ENCODE measurements at places on chromosomes 16 and 17.

DNA sequence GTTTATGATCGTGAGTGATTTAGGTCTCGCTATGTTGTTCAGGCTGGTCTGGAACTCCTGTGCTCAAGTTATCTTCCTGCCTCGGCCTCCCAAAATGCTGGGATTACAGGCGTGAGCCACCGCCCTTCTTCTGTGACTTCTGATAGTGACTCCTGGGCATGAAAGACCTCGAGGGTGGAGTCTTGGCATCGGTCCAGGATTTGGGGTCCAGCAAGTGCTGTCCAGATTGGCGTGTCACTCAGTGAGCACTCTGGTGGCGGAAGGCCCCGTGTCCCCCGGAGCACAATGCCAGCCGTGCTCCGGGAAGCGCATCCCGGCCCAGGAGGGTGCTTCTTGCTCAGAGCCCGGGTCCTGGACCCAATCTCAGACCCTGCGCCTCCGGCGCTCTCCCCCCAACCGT is 6.8 kb downstream of the OR1F1 start:
- no peak for DNase-seq

DNA sequence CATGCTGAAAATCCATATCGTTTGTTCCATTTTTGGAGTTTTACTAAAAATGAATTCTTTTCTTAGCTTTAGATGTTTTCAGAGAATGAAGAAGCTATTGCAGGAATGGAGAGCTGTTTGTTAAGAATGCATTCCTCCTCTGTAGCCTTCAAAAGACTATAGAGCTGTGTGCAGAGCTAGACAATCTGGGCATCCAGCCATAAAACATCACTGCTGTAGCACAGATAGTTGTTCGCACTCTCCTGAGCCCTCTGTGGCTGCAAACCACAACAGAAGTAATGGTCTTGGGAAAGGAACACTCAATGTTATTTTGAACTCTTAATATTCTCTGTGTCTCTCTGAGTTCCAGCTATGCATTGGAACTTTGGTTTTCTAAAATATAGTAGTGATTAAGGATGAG is 4.9 kb downstream of the TNRC6C start:
- peak; percentile 78 for DNase-seq

DNA sequence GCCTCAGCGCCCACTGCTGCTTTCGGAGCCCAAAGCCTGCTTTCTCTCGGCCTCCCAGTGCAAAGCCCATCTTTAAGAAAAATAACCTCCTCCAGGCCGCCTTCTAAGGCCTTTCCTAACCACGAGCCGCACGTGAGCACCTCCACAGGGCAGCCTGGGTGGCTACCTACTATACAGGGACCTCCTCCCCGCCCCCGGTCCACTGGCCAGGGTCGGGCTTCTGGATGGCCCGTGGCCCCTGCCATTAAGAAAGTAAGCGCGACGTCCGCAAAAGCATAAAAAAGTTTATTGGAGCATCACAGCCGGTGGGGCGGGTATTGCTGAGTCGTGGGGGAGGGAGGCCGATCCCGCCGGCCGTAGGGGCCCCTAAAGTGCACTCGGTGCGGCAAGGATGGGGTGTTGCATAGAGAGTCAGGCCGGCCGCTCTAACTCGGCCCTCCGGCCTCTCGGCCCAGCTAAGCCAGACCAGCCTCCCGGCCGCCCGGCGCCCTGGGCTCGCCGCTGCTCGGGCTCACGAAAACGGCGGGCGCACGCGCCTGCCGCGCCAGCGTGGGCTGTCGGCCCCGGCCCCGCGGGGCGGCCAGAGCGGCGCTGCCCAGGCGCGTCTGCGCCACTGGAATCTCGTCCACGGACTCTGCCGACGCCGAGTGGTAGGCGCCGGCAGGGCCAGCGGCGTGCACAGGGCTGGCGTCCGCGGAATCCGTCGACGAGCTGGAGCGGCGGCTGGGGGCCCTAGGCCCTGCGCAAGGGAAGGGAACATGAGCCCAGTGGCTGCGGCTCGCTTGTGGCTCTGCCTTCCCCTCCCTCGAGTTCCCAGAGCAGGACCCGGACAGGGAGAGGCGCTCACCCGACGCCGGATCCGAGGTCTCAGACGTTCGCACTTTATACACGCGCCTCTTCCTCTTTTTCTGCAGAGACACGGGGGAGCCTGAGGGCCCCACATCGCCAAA is 1.1 kb upstream of the TPPP3 start:
- peak; percentile 37 for DNase-seq

GRCh38 chr17:82849076-82849945 is 9.5 kb upstream of the ZNF750 start:
- DNase-seq = no peak

GRCh38 chr17:38322897-38323296 is 20.9 kb downstream of the GPR179 start:
- no peak for DNase-seq

DNA sequence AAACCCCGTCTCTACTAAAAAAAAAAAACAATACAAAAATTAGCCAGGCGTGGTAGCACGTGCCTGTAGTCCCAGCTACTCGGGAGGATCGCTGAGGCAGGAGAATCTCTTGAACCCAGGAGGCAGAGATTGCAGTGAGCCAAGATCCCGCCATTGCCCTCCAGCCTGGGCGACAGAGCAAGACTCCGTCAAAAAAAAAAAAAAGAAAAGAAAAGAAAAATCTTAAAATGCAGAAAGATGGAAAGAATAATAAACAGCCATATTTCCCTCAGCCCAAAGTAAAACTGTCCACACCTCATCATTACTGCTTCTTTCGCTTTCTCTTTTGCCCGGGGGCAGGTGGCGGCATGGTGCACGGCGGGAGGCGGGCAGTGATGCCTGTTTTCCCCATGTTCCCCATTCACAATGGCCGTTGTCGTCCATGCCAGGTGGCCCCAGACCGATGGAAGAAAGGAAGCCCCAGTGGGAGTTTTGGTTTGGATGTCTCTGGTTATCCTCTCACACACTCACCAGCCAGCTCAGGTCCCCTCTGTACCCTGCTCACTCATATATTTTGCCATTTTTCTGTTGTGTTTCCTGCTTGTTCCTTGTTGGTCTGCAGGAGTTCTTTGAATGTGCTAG is 37.0 kb upstream of the PEMT start:
- no peak for DNase-seq

- no peak for DNase-seq
Measured at GRCh38 chr16:25413975-25414374, 156.3 kb upstream of the ZKSCAN2 start.

DNA sequence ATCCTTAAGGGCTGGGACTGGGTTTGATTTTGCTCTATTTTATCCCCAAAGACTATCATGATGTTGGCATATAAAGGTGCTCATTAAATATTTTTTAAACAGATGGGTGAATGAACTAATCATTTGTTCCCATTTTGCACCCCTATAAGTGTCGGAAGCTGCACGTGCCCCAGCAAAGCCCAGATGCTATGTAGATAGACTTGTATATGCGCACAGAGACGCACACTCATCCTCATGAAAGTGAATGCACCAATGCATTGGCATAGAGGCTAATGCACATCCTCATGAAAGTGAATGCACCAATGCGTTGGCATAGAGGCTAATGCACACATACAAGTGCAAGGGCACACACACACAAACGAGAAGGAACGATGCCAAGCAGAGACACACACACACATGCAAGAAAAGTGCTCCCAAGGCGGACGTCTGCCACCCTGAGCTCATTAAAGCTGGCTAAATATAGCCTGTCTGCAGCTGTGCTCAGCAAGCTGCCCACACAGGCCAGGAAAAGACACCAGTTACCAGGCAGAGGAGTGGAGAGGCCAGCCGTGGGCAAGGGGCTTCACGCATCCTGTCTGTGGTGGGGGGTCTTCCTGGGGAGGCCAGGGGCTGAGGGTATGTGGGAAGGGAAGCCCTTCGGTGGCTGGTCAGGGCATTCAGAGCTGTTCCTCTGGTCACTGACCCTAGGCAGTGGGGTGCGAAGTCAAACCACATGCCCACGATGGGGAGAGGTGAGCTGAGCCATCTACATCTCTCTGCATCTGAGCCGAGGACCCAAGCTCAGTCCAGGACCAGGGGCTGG is 52.6 kb downstream of the PIMREG start:
- no peak for DNase-seq

DNA sequence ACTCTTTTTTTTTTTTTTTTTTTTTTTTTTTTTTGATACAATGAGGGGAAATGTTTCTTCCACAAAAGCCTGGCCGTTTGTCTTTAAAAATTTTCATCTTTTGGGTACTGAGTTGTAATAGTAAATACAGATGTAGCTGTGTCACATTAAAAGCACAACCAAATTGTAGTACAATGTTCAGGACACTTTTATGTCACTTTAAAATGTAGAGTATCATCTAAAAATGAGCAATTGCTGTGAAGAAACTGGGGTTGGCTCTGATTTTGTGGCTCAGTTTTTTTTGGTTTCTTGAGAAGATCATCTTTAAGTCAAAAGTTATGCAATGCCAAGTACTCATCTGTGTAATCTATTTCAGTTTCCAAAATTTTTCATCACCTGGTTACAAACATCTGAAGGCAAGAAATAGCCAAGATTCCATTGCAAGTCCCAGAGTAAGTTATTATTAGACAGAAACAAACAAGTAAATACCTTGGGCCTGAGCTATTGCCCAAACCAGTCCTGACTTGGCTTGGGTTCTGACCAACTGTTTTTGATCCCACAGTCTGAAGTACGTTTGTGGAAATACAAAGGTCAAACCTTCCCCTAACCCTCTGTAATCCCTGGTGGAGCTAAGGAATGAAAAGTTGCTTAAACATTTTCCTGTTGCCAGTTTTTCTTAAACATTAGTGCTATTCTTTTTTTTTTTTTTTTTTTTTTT is 717.2 kb downstream of the WWOX start:
- DNase-seq = no peak

GRCh38 chr17:43034894-43035293 is 9.9 kb downstream of the RND2 start:
- DNase-seq = no peak

DNA sequence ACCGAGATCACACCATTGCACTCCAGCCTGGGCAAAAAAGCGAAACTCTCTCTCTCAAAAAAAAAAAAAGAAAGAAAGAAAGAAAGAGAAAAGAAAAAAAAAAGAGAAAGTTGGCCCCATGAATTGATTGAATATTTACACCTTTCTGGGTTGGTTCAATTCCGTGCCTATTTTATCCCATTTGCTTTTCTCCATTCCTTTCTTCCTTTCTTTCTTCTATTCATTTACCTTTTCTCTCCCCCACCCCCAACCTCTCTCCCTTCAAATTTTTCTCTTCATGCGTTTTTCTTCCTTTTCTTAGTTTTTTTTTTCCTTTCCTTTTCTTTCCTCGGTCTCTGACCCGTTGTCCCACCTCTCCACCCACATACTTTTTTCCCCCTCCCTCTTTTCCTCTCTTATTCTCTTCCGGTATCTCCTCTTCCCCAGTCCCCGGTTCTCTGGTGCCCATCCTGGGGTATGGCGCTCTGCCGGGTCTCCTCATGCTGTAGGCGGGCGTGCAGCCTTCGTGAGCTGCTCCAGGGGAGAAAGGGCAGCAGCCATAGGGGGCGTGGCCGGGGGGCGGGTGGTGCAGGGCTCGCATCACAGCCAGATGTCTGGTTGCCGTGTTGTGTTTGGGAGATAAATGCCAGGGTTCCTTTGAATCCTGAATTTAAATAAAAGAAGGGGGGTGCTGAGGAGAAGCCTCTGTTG is 5.3 kb upstream of the COL1A1 start:
- peak; percentile 66 for DNase-seq

DNA sequence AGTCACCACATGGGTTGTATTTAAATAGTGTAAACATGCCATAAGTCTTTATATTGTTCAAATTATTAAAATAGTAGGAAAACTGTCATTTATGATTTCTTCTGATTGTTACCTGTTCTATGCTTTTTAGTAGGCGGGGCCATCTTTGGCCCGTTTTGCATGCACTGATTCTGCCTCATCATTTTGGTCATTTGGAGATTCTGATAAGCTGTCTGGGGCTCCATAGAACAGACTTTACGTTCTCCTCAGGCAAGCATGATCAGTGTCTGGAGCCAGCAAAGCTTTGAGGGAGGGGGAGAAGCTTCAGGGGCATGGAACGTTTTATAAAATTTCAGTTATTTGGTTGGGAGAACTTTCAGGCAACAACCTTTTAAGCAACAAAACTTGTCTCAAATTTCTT is 8.8 kb downstream of the NDEL1 start:
- DNase-seq = no peak

- no peak for DNase-seq
Measured at GRCh38 chr17:57745242-57745641, at the start of gene CCDC182. TSS of gene CCDC182 (minus strand) at chr17:57745299. CDS start at chr17:57745272, 27 bp downstream.

- DNase-seq = no peak
Measured at GRCh38 chr16:83793179-83793578, 14.6 kb upstream of the HSBP1 start.
